Sigmoid colon (tissue), 7 donors: ENCODE measurements at places on chromosomes 5 and 9. TPM values are rescaled to one million over a fixed set of nuclear protein-coding genes. Genes with fewer than 3 reads are reported as not detected.

The ZNF189 gene
- total RNA-seq = 21.2 TPM

The PCDHB12 gene
- 7.2 TPM for total RNA-seq

The PIP5KL1 gene
- total RNA-seq = 2.4 TPM

The C9orf152 gene
- total RNA-seq = not detected
